HFFc6 (cell line): ENCODE measurements at places on chromosomes 1 and 21. TPM values are rescaled to one million over a fixed set of nuclear protein-coding genes. Genes with fewer than 3 reads are reported as not detected.
A peak's percentile ranks its signal among the peaks of the same experiment; 100 is the strongest.

TAS1R3 gene
- total RNA-seq = 0.09 to 0.20 TPM (median 0.18 TPM) in 3 replicates

- H3K4me1 ChIP-seq = no peaks in the 10 kb centered on the region
- DNase-seq = no peak
- no peak within 1 kb of the TSS for H3K27ac ChIP-seq
- H3K4me3 ChIP-seq = no peak within 1 kb of the TSS
- H3K36me3 ChIP-seq = peaks cover 9% of the 10 kb centered on the region; the same call in 1 of the 2 replicates
Measured at GRCh38 chr21:42395905-42396651, at the start of gene TMPRSS3. Gene TMPRSS3, minus strand, starts transcription at chr21:42396052. Its CDS starts 635 bp downstream, at chr21:42395417.

OR2L5 gene
- not detected in 3 replicates for total RNA-seq

DNA sequence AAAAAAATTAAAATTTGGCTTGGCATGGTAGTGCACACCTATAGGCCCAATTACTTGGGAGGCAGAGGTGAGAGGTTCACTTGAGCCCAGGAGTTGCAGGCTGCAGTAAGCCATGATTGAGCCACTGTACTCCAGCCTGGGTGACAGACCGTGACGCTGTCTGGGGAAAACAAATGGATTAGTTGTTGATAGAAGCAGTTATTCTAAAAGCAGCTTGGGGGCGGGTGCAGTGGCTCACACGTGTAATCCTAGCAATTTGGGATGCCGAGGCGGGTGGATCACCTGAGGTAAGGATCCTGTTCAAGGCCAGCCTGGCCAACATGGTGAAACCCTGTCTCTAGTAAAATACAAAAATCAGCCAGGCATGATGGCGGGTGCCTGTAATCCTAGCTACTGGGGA lies 40.3 kb downstream of the KIF1B start:
- DNase-seq = no peak
- peaks cover 23% of the 10 kb centered on the region for H3K36me3 ChIP-seq
- H3K27me3 ChIP-seq = no peaks in the 10 kb centered on the region

CD1D gene
- total RNA-seq = not detected in 3 replicates

- peak overlapping the region; percentile 30 for H3K27ac ChIP-seq
- peaks cover 4% of the 10 kb centered on the region; the same call in 1 of the 2 replicates for H3K36me3 ChIP-seq
- DNase-seq = peak; percentile 48
- peak overlapping the region; percentile 18 for H3K4me3 ChIP-seq
Measured at GRCh38 chr1:119653839-119654170, 5.7 kb upstream of the ZNF697 start.
